ENCODE measurements at places on chromosomes 2 and 18. TPM values are rescaled to one million over a fixed set of nuclear protein-coding genes. Genes with fewer than 3 reads are reported as not detected.
A peak's percentile ranks its signal among the peaks of the same experiment; 100 is the strongest.

GRCh38 chr2:25398534-25398933, 56.8 kb upstream of the DNMT3A start:
- DNase-seq, result no peak

DNA sequence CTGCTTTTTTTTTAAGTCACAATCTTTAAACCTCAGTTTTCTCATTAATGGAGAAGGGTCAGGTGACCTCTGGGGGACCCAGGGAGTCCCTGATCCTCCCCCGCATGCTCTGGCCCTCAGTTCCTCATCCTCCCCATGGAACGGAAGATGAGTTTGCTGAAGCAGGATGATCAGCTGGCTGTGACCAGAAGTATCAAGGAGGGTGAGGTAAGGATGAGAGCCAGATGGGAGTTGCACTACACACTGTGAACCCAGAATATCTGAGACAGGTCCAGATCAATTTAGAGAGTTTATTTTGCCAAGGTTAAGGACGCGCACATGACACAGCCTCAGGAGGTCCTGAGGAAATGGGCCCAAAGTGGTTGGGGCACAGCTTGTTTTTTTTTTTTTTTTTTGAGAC, 3.8 kb downstream of the CATIP start:
- DNase-seq, result peak; percentile 38

DNA sequence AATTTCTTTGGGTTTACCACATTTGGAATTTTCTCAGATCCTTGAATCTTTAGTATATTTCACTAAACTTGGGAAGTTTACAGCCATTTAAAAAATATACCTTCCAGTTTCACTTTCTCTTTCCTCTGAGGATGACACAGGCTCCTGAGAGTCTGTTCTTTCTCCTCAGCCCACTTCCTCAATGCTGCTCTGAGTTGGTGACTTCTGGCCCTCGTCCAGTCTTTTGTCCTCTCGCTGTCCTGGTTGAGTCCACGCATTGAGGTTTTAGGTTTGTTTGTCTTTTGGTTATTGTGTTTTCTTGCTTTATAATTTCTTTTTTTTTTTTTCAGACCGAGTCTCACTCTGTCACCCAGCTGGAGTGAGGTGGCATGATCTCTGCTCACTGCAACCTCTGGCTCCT, 40.7 kb upstream of the GALR1 start:
- DNase-seq, result peak; percentile 80

GRCh38 chr2:188852772-188853171, 121.4 kb upstream of the COL3A1 start:
- DNase-seq, result no peak

DNA sequence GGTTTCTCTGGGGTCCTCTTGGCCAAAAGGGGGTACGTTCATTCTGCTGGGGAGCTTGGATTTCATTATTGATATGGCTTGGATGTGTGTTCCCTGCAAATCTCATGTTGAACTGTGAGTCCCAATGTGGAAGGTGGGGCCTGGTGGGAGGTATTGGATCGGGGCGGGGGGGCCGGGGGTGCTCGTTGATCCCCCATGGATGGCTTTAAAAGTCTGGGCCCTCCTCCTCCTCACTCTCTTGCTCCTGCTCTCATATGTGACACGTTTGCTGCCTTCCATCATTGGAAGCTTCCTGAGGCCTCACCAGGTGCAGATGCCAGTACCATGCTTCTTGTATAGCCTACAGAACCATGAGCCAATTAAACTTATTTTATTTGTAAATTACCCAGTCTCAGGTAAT, 11.8 kb downstream of the DBI start:
- DNase-seq, result no peak

GRCh38 chr2:158101384-158101926, at the start of gene UPP2:
TSS of gene UPP2 (plus strand) at chr2:158101876. CDS start at chr2:158102064, 188 bp downstream.
- DNase-seq, result no peak

- no peak for DNase-seq
Observed at GRCh38 chr2:224190234-224190935, 151.3 kb upstream of the SERPINE2 start.

MREG gene
- total RNA-seq, result 5.1 TPM

DNA sequence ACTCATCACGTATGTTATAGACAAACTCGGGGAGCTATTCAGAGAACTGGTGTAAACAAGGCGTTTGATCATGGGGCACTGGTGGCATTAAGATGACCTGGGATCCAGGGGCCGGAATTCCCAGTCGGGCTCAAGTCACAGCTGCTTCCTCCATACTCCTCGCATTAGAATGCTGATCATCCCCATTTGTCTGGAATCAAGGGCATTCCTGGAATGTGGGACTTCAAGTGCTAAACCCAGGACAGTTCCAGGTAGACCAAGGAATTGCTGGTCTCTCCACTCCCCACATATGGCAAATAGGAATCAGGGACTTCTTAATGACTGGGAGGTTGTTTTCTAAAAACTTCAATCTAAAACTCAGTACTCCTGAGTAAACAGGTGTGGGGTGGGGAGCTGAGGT, 355.7 kb upstream of the RAB6C start:
- DNase-seq, result no peak

GRCh38 chr2:180481998-180482397, 474.9 kb upstream of the CWC22 start:
- DNase-seq, result no peak

- no peak for DNase-seq
Observed at GRCh38 chr2:189982780-189983394, 79.6 kb downstream of the MSTN start.

HOXD11 gene
- not detected for total RNA-seq

NCOA1 gene
- total RNA-seq, result 43.8 TPM

DNA sequence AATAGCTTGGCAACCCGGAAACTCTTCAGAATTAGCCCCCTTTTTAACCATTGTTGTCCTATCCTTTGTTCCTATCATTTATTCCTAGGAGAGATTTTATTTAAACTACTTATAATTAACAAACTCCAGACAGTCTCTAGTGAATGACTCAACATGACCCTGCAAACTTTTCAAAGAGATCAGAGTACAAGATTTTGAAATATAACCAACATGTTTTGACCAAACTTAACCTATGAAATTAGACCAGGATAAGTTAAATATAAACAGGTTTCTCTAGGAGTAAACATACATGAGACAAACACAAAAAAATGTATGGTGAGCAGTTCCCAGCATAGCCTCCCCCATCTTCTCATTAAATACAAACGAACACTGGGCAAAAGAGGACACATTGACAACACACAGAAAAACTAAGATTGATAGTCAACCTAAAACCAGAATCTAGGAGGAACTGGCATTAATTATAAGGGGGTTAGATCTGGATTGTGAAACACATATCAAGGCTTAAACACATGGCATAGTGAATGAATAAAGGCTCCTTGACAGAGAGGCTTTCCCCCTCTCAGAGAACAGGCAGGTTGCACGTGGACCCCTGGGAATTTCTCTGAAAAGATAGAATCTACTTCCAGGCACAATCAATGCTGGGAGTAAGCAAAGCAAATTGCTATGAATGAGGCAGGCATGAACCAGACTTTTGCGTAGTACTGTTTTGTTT, 284.1 kb downstream of the IRS1 start:
- DNase-seq, result no peak

- DNase-seq, result no peak
Observed at GRCh38 chr18:74525741-74526140, 8.6 kb upstream of the CNDP1 start.

CCDC102B gene
- total RNA-seq, result 12.4 TPM

DNA sequence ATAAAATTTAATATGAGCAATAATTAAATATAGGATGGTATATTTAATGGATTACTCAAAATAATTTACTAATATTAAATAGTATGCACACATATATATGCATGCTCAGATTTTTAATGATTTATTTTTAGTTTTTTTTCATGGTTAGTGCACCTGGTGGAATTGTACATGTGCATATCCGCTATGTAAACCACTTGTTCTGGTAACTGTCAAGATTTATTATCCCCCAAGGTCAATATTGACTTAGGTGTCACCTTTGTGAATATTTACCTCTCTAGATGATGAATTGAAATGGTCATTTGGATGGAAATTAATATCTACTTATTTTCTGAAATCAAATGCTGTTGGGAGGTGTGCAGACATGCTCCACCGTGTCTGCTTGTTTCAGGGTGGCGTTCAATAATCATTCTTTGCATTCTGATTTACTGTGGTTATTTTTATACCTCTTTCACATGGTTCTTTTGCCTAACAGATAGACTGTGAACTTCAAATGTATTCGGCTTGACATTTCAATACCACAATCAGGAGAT, 14.7 kb downstream of the CNTNAP5 start:
- DNase-seq, result no peak

DNA sequence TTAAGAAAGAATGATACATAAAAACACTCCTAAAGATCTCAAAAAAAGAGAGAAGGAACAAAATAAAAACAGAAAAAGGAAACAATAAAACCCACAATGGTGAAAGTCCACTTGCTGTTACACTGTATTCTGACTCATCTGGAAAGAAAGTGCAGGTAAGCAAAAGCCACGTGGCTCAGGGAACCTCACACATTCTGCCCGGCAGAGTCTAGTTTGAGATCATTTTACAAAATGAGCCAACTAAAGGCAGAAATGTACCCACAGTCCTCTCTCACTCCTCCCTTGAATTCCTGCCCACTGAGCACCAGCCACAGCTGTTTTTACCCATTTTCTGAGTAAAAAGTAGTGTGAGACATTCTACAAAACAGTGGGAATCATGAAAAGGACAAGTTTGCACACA, 10.0 kb downstream of the KCNH7 start:
- no peak for DNase-seq

DNA sequence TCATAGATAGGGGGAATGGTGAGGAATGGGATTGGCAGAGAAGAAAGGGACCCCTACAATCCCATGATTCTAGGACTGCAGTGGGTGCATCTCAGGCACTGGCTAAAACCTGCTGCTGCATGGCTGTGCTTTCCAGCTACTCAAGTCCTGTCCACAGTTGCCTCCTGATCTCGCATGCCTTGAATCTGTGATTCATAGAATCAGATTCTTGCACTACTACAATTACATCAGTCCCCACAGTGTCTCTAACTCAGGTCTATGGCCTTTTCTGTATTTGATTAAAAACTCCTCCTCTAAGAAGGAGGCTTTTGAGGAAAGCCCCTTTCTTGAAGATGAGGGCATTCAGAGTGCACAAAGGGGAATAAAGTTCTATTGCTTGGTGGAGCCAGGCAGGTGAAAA, 117.4 kb downstream of the LRATD1 start:
- DNase-seq, result no peak

DNA sequence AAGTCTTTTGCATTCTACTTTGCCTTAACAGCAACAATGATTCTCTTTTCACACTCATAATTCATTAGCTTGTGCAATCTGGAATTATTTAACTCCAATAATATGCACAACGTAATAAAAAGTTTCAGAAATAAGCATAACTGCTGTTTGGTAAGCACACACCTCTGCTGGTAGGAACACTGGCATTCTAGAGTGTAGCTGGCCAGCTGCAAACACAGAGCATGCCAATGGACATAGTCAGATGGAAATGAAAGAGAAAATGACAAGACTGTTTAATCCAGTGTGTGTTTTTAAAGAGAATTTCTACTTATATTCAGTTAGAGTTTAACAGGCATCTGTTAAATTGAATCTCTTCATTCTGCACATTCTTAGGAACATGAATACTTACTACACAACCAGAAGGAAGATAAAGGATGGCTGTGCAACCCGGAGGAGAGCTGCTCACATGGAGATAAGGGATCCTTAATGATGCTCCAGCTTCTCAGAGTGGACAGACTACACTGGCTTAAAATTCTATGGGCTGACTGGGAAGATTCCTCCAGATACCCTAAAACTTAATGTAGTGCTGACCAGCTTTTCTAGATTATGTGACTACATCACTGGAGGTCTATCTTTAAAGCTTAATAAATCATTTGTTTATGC, 94.6 kb upstream of the CHAC2 start:
- no peak for DNase-seq

DNA sequence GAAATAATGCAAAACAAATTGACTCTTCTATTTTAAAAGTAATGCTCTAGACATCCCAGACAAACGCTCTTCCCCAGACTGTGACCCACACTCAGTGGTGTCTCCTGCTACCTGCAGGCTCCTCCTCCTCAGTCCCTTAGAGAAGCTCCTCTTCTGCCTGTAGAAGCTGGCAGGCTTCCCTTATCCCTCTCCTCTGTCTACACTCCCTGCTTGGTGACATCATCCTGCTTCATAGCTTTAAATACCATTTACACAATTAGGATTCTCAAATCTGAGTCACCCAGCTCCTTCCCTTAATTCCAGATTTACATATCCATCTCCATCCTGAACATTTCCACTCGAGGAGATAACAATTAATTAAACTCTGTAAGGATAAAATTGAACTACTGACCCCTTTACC, 167.9 kb downstream of the FBXO15 start:
- no peak for DNase-seq

GRCh38 chr2:212532585-212532984, 6.0 kb downstream of the ERBB4 start:
- DNase-seq, result no peak
